ENCODE measurements at places on chromosomes 3 and 15.

- DNase-seq, result no peak
Measured at GRCh38 chr15:58478035-58478434, 46.2 kb downstream of the LIPC start.

DNA sequence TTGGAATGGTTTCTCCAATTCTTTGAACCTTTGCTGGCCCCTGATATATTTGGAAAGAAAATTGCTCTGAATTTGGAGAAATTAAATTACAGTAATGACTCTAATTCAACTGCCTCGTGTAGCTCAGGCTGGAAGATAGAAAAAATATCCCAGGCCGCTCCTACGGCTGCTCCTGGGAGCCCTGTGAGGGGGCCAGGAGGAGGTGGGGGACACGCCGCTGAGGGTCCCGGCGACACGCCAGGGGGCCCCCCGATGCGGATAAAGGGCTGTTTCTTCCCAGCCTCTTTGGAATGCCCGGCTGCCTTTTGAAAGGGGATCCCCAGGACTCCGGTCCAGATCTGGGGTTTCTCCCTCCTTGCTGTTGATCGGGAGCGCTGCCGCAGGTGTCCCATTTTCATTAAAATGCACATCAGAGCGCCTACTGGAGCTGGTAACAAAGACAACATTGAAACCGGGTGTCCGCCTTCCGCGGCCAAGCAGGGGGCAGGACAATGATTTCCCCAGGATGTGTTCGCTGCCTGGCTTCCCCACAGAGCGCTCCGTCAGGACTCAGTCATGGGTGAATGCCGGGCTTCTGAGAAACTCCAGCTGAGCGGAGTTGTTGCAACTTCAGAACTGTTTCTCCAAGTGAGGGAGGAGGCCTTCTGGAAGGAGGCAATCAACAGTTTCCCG, 200.1 kb upstream of the KBTBD8 start:
- peak; percentile 54 for DNase-seq

DNA sequence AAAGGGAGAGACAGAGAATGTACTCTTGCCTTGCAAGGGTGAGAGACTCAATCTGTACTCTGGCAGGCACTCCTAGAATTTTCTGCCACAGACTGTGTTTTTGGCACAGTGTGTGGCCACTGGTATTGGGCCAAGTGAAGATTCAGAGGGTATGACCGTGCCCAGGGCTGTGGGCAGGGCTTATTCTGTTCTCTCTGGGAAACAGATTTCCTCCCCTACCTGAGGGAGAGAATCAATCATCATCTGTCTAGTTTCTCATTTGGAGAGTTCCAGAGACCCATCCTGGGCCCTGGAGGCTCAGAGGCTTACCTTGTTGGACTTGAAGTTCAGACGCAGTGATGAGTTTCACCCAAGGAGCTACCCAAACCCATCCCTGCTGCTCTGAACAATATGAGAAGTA, 28.2 kb downstream of the CSTA start:
- DNase-seq, result no peak

- peak; percentile 54 for DNase-seq
Measured at GRCh38 chr3:175111036-175111435, 251.9 kb downstream of the NAALADL2 start.

DNA sequence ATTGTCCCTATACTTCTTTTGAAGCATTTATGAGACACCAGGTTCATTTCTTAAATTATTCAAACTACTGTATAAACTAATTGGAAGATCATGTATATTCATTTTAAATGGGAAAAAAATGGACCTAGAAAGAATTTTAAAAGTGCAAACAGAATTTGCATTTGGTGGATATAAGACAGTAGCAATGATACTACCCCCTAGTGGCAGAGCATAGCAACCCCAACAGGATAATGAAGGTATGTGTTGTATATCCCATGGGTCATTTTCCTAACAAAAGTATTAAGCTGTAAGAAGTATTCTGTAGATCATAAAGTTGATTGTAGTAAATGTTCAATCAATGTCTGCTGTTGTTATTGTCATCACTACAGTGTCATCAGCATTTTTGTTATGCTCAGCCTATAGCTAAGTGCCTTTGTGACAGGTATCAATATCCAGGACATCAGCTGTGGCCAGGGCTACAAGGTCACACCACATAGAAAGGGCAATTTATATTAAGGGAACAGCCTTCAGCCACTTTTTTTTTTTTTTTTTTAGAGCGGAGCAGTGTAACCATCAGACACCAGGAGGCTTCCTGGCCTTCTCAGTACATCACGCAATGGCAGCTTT, 175.8 kb downstream of the FOXB1 start:
- DNase-seq, result peak; percentile 76

GRCh38 chr3:191770541-191770940, 309.6 kb downstream of the PYDC2 start:
- no peak for DNase-seq
